ENCODE measurements at places on chromosomes 11 and 22.
A peak's percentile ranks its signal among the peaks of the same experiment; 100 is the strongest.

DNA sequence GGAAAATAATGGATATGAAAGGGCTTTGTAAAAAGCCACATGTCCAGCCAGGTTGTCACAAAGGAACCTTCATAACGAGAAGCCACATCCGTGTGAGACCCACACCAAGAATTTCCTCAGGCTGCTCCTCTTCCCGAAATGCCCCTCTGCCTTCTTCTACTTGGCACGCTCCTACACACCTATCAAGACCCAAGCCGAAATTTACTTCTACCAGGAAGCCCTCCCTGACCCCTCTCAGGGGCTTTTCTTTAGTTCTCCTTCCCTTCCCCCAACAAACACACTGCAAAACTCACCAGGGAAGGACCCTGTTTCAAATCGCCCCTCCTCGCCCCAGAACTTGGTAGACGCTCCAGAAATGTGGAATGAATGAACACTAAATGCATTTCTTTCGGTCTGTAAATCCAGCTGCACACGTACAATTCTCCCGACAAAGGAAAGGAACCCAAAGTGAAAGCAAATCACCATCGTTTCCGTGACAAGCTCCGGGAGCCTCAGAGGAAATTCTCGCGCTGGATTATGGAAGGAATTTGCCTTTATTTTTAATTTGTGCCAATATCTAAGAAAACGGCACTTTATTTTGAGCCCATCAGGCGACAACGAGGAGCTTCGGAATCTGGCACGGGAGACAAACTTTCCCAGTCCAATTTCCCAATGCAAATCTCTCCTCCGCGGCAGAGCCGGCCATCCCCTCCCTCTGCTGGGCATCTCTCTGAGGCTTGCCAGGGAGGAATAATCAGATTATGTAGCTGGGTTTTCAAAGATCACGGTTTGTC lies 13.2 kb upstream of the SHISAL1 start:
- DNase-seq = no peak

DNA sequence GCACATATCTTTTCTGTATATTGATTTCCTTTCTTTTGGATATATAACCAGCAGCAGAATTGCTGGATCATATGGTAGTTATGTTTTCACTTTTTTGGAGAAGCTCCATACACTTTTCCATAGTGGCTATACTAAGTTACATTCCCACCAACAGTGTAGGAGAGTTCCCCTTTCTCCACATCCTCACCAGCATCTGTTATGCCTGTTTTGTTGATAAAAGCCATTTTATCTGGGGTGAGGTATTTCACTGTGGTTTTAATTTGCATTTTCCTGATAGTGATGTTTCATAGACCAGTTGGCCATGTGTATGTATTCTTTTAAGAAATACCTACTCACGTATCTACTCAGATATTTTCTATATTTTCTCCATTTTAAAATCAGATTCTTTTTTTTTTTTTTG lies 419.3 kb upstream of the FAT3 start:
- no peak for DNase-seq

DNA sequence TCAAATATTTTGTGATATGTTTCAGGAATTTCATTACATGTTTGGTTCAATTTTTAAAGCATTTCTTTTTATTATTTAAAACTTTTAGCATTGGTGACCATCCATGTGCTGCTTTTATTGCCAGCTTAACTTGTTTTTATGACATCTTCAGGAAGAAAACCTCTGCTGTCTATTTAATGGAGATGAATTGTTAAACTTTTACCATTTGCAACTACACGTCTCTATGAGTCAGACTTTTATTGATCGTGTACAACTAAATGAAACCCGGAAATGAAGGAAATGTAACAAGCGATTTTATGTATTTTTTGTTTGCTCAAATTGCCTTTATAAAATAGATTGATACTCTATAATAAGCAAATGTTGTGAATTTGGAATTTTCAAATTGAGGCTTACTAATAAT lies 113.0 kb downstream of the PTPRJ start:
- DNase-seq = no peak

DNA sequence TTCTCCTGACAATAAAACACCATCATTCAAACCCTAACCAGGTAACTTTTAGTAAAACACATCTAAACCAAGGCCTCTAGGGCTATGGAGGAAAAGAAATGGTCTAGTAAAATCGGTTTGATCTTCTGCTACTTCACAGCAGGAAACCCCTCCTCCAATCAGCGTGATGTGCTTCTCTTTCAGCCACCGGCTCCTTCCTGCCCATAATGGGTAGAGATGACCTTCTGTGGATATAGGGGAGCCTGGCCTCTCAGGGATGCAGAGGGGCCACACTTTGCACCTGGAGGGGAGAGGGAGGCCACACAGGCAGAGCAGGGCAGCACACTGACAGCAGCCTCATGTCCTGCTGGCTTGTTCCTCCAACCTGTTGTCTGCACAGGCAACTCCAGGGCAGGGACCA lies 6.9 kb downstream of the EHD1 start:
- DNase-seq = no peak

DNA sequence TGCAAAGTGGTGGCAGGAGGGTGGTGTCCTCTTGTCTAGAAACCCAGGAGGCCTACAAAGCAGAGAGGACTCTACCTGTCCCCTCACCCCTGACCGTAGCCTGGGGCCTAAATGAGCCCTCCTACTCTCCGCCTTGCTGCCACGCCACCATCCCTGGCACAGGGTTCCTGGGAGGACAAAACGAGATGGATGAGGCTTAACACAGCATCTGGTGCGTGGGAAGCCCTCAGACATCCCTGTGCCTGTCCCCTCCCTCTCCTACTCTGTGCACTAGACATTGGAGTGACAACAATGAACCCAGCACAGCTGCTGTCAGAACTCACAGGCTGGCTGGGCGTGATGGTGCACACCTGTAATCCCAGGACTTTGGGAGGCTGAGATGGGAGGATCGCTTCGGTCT lies 36.4 kb upstream of the DKK3 start:
- no peak for DNase-seq

DNA sequence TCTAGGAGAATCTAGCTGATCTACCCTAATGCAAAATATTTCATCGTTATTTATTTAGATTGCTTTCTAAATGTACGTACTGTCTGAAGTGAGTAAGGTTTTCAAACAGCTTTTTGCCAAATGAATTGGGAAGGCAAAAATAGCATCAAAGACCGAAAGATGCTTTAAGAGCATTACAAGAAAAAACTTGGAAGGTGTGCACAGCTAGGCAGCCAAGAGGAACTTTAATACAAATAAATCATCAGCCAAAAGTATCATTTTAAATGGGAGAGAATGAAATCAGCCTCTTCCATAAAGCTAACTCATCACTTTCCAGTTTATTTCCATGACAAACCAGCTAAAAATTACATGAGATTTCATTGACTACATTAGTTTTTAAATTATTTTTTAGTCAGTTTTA lies 30.2 kb upstream of the CFAP300 start:
- no peak for DNase-seq

GRCh38 chr11:17384002-17384511 lies 4.4 kb downstream of the KCNJ11 start:
- DNase-seq = peak; percentile 57

GRCh38 chr11:1747753-1748635 lies 2.4 kb downstream of the IFITM10 start:
- no peak for DNase-seq

Measured in activated effector memory CD4-positive, alpha-beta T cell treated with Interleukin-2 at 50 U/mL for 16 hours (primary cell).